ENCODE measurements at places on chromosomes 11 and 22.

DNA sequence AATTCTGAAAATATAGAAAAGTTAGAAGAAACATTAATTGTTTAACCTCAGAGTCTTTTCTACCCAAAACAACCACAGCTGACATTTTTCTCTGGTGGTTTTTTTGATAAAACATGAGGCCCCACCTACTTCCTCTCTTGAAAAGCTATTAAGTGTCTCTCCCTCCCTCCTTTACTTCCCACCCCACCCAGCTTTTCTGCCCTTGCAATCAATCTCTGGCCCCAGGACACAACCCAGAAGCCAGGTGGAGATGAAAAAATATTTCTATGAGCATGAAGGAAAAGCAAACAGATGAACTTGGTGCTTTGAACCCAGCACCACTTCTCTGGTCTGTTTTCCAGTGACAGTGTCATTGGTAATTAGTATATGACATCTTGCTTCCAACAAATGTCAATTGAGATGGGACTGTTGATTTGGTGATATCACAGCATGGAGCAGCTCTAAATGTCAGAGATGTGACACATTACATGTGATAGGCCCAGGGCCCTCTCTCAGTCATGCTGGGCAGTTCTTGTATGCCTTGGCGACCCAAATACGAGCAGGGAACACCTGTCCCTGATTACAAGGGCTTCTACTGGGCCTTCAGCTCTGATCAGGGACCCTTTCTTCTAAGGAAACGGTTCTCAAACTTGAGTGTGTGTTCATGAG lies 23.9 kb upstream of the TMPRSS13 start:
- peak; percentile 28 for DNase-seq

DNA sequence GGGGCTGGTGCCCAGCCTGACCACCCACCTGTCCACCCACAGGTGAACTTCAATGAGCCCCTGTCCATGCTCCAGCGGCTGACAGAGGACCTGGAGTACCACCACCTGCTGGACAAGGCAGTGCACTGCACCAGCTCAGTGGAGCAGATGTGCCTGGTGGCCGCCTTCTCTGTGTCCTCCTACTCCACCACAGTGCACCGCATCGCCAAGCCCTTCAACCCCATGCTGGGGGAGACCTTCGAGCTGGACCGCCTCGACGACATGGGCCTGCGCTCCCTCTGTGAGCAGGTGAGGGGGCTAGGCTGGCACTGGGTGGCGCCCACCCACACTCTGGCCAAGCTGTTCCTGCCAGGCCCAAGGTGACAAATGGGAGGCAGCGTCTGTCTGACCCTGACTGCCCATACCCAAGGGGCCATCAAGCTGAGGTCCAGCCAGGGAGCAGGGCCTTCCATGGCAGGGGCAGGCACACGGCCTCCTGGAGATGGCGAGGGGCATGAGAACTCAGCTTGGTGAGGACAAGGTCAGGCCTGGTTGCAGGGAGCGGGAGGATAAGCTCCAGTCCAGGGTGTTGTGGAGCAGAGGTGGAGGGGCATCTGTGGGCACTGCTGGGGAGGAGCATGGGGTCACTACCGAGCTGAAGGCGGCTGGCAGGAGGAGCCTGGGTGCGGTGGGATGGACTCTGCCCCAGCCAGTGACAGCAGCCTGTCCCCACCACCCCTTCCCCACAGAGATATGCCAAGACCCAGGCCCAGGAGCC lies 77.7 kb downstream of the MORC2 start:
- peak; percentile 0 for DNase-seq

- DNase-seq = no peak
These were observed 57.0 kb upstream of the PTH start for GRCh38 chr11:13552784-13553183.

GRCh38 chr11:32259641-32260081 lies 168.8 kb downstream of the RCN1 start:
- DNase-seq = no peak

DNA sequence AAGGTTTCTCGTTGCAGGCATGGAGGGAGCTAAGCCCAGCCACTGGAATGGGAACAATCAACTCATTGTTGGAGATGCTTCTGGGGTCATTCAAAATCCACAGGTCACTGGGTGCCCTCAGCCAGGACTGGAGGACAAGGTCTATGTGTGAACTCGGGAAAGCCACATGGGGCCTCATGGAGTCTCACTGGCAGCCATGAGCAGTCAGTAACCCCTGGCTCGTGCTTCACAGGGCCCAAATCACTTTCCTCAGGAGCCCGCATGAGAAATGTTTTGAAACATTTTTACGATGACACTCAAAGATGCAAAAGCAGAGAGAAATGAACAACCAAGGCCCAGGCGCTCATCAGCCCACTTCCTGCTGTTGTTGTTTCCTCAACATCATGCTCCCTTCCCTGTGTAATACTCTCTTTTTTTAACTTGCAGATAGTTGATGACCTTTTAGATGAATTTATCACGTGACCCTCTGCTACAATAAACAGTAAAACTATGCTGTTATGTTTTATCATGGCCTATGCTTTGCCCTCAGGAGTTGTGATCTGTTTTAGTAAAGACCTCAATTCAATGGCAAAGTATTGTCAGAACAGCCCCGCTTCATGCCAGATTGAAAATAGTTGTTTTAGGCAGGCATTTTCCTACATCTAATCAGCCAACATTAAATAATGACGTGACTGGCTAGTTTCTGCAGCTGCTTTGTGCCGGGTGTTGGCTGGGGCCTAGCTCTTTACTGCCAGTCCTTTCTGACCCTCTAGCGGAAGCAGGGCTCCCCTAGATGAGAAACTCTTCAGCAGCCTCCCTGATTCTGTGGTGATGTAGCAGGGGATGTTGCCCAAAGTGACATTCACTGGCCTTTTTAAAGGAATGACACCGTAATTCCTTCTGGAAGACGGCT lies 39.7 kb downstream of the ADAMTS15 start:
- no peak for DNase-seq

- no peak for DNase-seq
These were observed 20.5 kb downstream of the TRMU start for GRCh38 chr22:46355996-46356471.

Data from AML-193 (cell line).